Choroid plexus epithelial cell (primary cell): ENCODE measurements at places on chromosomes 2 and 18.

GRCh38 chr2:159926695-159927094, 128.7 kb upstream of the CD302 start:
- no peak for DNase-seq

DNA sequence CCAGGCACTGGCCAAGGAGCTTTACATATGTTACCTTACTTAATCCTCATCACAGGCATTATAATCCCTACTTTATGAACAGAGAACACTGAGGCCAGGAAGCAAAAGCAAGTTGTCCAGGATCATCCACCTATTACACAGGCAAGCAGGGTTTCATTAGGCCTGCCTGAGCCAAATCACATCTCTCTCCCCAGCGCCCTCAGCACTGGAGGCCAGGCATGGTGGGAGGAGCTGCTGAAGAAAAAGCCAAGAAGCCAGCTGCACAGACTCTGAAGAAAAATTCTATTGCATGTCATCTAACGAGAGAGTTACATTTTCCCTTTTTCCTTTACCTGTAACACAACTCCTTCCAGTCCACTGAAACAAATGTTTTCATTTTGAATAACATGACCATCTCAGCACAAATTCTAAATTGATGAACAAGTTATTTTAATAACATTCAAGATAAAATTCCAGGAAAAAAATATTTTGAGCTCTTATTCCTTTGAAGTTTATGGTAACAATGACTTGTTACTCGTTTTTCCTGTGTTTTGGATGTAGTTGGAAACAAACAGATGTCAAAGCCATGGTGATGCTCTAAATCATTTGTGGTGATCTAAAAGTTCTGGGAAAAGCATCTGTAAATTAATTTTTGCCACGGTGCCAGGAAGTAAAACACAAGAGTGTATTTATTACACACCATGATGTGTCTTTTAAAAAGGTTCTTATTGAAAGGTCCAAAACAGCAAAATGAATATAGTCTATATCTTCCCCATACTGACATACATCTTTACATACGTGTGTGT, 139.0 kb upstream of the ITGB6 start:
- peak; percentile 62 for DNase-seq

GRCh38 chr2:176099159-176099727, 352 bp upstream of the HOXD12 start:
- DNase-seq, result no peak

DNA sequence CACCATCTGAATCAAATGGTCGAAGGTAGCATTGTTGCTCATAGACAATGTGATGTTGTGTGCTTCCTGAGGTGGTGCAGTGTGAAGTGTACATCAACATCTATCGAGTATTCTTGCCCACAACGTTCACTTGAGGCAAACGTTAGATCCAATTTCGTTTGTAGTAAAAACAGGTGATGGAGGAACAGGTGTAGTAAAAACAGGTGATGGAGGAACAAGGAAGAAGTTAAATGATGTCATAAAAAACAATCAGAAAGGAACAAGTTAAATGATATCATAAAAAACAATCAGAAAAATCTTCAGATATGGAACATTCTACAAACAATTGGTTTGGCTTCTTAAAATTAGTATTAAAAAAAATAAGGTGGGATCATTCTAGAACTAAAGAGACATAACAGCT, 11.3 kb downstream of the WDR7 start:
- no peak for DNase-seq

- peak; percentile 95 for DNase-seq
Measured at GRCh38 chr2:152432206-152432653, 97.3 kb downstream of the FMNL2 start.

DNA sequence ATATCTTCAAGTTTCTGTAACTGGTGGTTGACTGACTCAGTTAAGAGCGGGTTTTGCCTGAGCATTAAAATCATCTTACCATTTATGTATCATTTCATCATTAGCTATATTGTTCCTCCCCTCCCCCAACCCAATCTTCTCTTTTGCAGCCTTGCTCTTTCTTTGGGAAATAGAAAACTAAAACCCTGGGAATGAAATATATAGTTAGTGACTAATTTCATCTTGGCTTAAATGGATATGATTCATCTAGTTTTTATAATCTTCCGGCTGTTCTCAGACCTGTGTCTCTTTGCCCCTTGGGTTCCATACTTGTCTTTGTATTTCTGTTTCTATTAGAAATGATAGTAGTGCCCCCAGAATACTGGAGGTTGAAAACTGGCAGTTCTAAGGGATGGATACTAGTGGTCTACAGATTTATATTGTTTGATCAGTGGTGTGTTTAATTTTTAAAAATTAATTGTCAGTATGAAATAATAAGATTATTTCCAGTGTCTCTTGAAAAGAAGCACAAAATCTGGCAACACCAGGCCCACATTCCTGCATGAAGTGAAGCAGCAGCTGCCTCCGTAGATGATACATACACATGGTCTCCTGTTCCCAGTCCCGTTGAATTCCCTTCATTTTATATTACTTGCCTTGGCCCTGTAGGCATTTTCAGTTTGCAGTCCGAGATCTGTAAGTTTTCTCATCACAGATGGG, 44.5 kb downstream of the PHLPP1 start:
- peak; percentile 67 for DNase-seq

- DNase-seq, result no peak
Measured at GRCh38 chr2:63121055-63121834, 70.6 kb downstream of the OTX1 start.

DNA sequence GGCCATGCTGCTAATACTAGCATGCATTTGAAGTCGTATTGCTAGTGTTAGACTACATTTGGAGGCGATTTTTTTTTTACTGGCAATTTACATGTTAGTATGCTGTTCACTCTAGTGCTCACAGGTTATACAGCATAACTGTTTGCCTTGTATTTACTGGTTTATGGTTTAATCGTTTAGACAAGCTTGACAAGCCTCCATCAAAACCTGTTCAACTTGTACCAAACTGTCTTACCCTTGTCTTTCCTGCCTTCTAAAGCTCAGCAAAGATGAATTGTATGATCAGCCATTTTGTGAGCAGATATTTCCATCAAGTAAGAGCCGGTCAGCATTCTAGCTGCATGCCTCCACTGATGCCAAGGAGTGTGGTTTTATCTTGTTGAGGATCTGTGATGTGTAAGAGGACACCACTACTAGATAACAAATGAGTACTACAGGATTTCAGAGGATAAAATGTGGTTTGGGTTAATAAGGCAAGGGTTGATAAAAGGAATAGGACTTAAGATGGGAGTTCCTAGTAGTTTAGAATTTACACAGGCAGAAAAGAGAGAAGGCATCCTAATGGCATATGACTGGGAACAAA, 68.4 kb upstream of the ITM2C start:
- peak; percentile 69 for DNase-seq

DNA sequence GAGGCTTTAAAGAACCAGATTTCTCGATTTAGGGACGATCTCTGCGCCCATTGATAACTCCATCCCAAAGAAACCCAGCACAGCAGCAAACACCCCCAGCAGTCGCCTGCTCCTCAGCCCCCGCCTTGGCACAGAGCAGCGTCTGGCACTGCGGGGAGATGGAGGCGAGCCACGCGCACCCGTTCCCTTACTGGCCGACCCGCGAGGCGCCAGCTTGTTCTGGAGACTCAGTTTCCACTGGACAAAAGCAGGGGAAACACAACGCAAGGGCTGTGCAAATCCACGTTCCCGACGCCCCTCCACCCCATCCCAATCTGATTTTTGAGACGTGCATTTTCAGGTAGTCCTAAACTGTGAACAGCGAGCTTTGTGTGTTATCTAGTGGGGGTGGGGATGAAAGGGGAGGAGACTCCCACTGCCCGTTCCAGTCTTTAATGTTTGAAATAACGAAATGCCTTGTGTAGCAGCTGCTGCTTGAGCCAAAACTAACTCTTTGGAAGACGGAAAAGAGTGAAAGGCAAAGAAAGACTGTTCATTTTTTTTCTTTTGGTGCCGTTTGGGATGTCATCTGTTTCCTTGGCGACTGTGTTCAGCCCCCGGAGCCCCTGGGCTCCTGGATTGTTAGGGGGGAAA, 143.2 kb downstream of the MEIS1 start:
- peak; percentile 28 for DNase-seq

DNA sequence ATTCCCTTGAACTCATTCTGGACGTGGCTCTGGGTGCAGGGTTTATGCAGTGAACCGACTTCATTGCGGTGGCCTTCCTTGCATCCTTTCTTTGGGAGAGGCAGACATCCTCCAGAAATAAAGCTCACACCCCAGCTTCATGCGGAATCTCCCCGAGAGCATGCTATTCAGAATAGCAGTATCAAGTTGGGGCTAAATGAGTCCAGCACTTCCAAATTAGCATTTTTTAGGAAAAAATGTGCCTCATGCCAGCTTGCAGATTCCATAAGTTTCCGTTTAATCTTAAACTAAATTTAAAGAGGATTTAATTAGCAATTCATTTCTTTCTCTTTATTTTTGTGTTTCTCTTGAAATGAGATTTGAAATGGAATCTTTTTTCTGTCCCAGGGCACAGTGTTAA, 107.4 kb upstream of the HDAC4 start:
- no peak for DNase-seq

DNA sequence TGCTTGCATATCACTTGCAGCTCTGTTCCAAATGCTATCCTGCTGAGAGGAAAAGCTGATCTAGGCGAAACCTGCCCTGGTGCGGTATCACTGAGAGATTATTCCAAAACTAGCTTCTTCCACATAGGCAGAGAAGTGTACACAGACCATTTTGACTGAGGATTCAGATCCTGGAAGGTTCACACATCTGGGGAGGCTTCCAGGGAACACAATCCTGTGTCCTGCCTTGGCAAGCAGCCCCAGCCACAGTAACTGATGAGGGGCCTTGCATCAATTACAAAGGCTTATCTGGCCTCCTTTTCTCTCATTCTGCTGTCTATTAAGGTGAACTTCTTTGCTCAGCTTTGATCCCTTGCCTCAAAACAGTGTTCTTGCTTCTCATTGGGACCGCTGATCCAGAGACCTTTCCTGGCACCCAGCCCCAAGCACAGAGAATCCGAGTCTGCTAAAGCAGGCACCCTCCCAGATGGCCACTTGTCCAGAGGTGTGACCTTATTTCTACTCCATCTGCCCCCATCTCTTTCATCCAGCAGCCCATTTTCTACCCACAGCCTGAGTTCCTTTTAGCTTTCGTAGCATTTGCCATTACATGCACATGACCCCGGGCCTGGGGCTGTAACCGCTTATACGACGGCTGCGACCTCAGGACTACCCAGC, 52.3 kb upstream of the ZFP36L2 start:
- no peak for DNase-seq

DNA sequence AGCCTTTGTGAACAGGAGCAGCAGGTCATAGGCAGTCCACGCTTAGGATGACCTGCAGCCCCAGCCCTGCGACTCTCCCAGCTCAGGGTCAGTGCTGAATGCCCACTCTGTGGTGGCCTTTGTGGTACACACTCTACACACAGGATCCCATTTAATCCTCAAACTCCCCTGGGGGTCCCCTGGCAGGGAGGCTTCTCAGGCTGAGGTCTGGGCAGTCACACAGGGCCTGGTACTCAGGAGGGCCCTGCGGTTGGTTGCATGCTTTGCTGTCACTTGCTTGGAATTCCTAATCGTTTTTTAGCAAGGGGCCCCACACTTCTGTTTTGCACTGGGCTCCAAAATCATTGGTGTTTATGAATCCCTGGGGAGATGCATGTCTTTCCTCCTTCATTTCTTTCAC, 113.0 kb downstream of the EML6 start:
- no peak for DNase-seq

DNA sequence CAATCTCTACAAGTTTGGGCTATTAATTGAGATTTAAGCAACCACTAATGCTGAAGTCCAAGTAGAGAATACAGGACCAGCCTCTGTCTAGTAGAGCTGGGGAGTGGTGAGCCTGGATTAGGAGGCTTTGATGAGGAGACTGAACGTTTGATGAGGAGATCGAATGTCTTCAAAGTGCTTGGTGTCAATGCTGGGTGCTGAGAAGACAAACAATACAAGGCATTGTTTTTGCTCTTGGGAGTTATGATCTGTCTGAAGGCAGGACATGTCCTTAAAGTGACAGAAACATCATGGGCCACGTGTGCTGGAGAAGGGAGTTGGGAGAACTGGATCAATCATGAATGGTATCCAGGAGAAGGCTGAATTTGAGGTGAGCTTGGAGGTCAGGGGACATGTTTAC, 143.6 kb downstream of the SPHKAP start:
- DNase-seq, result no peak

GRCh38 chr2:101038455-101039255, 36.6 kb downstream of the RPL31 start:
- DNase-seq, result peak; percentile 35

DNA sequence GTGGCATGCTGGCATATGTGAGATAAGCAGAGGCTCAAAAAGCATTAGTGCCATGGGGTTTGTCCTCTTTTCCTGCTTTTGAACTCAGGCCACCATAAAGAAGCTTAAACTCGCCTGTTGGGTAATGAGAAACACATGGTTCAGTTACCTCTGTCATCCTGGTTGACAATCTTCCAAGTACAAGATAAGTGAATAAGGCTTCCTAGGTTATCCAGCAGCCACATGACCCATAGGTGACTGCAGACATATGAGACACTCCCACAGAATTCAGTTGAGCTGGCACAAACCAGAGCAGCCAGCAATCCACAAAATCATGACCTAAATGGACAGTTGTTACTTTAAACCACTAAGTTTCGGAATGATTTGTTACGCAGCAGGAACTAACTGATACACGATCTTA, 97.3 kb downstream of the TACR1 start:
- DNase-seq, result no peak

DNA sequence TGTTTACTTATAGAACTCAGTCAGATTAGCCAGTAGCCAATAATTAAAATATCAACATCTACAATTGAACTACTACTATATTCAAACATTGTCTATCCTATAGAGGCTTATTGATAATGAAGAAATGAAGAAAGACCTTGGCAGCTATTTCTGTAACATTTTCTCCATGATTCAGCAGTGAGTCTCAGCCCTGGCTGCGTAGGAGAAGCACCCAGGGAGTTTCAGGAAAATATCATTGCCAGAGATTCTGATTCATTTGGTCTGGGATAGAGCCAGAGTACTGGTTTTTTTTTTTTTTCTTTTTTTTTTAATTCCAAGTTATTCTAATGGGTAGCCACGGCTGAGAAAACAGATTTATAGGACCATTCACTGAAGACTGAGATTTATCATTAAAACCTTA, 404.8 kb downstream of the TXNL1 start:
- peak; percentile 79 for DNase-seq

- DNase-seq, result no peak
Measured at GRCh38 chr2:11702946-11703345, 33.0 kb upstream of the NTSR2 start.

GRCh38 chr2:218823196-218823855, 8.3 kb downstream of the PRKAG3 start:
- no peak for DNase-seq

GRCh38 chr2:19367326-19367725, 8.9 kb upstream of the OSR1 start:
- DNase-seq, result no peak
